RWPE2 (cell line): ENCODE measurements at places on chromosomes 4 and X.

- DNase-seq, result no peak
Measured at GRCh38 chr4:26298198-26298947, 22.4 kb upstream of the RBPJ start.

GRCh38 chr4:48778431-48779094 lies 1.5 kb downstream of the FRYL start:
- DNase-seq, result no peak

GRCh38 chrX:13898083-13898482 lies 81.2 kb upstream of the GPM6B start:
- no peak for DNase-seq

- DNase-seq, result no peak
Measured at GRCh38 chr4:32022071-32022470, 1301.9 kb downstream of the PCDH7 start.

DNA sequence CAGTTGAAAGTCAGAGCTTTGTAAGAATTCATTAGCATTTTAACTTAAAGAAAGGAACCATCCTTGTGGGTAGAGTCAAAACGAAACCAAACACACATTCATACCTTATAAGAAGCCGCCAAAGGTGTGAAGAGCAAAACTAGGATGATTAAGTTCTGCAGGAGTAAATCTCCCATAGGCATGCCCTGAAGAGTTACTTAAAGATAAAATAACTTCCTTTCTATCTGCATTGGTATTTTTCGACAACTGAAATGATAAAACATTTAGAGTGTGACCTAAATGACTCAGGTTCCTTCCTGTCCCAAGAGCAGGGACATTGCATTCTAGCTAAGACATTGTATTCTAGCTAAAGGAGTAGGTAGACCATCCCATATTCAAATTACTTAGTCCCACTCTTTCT lies 75.3 kb downstream of the BCOR start:
- DNase-seq, result no peak

DNA sequence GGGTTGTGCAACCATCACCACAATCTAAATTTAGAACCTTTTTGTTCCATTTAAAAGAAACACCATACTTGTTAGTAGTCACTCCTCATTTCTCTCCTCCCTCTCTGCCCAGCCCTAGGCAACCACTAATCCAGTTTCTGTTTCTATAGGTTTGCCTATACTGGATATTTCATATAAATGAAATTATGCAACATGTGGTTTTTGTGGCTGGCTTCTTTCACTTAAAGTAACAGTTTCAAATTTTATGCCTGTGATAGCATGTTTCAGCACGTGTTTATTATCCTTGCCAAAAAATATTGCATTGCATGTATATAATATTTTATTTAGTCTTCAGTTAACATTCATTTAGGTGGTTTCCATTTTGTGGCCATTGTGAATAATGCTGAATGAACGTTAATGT lies 437.6 kb downstream of the IL1RAPL1 start:
- DNase-seq, result no peak

GRCh38 chrX:40625294-40625693 lies 2.1 kb downstream of the MPC1L start:
- no peak for DNase-seq

- no peak for DNase-seq
Measured at GRCh38 chr4:6892190-6892908, 17.3 kb upstream of the TBC1D14 start.

DNA sequence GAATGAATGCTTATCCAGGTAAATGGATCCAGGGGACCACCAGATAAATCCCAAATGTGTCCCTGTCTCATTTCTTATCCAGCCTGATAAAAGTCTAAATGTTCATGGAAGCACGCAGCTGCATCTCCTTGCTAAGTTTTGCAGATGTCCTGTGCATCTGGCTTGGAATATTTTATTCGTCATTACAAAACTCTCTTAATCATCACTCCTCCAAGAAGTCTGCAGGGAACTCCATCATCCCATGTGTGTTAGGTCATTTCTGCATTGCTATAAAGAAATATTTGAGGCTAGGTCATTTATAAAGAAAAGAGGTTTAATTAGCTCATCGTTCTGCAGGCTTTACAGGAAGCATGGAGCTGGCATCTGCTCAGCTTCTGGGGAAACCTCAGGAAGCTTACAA lies 297.2 kb downstream of the HS3ST1 start:
- no peak for DNase-seq

DNA sequence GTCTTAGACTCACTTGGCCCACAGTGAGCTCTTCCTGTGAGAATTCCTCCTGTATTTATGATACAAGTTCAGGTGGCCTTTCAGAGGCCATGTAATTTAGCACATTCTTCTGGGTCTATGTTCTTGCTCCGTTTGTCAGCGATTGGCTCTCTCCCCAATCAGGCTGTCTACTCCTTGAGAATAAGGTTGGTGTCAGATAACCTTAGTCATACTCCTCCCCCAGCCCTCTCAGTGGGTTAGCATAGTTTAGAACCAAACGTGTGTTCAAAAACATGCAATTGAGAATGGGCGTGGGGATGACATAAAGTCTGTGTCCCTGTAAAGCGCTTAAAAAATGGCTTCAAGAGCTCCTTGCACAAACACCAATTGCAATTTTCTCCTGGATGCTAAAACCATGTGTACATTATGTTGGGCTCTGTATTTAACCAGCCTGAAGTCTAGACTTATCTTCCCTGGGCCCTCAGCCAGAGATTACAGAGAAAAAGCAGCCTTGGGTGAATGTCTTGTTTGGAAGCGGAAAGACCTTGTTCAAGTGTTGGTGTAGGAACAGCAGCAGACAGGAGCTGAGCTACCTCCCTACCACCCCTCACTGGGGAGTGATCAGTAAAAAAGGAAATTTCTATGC lies 9.9 kb upstream of the CT47C1 start:
- no peak for DNase-seq

DNA sequence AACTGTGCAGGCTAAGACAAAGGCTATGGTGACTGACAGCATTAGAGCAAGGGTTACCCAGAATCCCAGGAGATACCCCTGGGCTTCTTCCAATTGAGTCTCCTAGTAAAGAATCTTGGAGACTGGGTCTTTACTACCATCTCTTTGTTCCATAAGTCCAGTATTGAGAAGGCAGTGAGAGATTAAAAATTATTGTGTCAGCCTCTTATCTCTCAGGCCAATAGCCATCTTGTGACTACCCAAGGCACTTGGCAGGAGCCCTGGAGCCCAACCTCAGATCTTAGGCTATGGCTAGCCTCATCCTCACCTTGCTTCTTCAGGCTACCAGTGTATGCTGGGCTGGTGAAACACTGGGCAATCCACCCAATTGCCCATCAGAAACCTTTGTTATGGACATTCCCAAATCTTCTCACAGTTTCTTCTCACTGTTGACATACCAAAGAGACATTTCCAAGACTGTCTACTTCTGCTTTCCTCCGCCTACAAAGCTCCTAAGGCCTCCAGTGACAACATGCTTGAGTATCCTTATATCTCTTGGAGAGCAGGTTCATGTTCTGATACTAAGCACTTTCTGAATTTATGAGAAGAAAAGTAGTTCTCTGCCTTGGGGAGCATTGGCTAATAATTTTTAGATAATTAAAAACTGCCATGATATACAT lies 76.3 kb upstream of the STIM2 start:
- DNase-seq, result no peak

GRCh38 chr4:13484749-13485221 lies 645 bp upstream of the RAB28 start:
- DNase-seq, result no peak

DNA sequence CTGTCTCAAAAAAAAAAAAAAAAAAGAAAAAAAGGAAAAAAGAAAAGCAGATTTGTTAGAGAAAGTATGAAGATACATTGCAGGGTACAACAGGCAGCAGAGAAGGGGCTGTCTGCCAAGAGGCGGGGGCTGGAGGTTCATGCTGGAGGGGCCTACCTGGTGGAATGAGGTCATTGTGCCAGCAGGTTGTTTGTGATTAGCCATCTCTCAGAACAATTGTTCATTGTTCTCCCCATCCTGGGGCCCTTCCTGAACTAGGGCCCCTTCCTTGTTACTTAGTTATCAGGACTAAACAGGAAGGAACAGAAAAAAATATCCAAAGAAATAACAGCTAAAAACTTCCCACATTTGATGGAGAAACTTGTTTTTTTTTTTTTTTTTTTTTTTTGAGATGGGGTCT lies 14.0 kb upstream of the GPKOW start:
- no peak for DNase-seq

GRCh38 chr4:143355540-143356217 lies 19.0 kb downstream of the GAB1 start:
- no peak for DNase-seq

GRCh38 chr4:152266831-152267480 lies 268.9 kb downstream of the FBXW7 start:
- no peak for DNase-seq

DNA sequence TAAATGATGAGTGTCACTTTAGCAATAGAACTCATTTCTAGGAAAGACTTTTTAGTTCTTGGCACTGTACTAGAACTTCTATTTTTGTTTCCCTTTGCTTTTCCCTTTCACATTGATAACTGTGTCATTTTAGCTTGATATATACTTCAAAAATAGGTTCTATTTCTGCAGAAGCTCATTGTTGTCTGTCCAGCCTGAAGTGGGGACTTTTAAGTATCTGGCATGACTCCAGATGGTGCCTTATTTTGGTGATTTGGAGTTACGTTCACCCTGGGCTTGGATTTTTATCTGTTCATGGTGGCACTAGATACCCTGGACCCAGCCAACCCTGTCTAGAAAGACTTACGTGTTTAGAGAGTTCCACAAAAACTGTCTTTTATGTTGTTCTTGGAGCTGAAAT lies 3.4 kb downstream of the ABHD18 start:
- no peak for DNase-seq

DNA sequence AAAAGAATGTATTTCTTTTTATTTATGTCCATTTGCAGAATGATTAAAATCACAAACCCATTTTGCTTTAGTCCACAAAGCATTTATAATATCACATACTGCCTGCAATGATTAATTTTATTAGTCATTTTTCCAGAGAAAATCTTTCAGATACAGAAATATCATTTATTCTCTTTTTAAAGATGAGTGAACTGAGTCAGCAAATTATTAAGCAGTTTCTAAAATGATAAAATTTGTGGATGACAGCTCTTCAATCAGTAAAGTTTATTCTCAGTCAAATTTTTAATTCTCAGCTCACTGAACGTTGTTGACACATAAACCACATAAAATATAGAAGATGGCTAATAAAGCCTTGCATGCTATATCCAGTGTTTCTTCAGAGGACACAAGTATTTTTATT lies 485.5 kb downstream of the PRR32 start:
- no peak for DNase-seq

GRCh38 chr4:138317175-138317748 lies 75.1 kb upstream of the SLC7A11 start:
- no peak for DNase-seq

DNA sequence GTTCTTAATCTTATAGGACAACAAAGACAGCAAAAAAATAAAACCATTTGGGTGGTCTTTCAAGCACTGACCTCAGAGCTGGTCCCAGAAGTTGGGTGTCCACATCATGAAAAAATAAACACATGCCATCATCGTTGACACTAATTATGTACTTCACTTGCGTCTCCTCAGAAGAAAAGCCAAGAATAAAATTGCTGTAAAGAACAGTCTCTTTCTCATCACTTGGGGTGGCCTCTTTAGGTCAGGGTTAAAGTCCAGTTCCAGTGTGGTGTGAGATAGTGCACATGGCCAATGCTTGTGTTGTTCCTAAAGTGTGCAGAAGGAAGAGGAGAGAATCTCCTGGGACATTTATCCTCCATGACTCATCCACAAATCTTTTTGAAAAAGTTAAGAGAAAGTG lies 49.5 kb upstream of the IBSP start:
- DNase-seq, result no peak

DNA sequence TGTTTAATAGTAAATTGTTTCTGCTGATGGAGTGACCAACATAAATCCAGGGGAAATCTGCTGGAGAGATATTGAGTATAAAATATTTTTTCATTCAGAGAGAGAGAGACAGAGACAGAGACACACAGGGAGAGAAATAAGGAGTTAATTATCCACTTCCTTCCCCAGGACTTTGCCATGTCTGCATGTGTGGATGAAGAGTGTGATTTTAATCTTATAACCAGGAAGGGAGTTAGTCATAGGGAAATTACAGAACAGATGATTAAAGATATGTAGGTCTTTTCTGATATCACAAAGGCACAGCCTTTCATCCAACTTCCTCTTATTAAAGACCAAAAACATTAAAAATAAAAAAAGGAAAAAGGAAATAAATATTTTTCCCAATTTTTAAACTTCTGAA lies 526.3 kb downstream of the SPRY1 start:
- DNase-seq, result no peak

GRCh38 chr4:85788604-85789003 lies 313.7 kb downstream of the ARHGAP24 start:
- no peak for DNase-seq

DNA sequence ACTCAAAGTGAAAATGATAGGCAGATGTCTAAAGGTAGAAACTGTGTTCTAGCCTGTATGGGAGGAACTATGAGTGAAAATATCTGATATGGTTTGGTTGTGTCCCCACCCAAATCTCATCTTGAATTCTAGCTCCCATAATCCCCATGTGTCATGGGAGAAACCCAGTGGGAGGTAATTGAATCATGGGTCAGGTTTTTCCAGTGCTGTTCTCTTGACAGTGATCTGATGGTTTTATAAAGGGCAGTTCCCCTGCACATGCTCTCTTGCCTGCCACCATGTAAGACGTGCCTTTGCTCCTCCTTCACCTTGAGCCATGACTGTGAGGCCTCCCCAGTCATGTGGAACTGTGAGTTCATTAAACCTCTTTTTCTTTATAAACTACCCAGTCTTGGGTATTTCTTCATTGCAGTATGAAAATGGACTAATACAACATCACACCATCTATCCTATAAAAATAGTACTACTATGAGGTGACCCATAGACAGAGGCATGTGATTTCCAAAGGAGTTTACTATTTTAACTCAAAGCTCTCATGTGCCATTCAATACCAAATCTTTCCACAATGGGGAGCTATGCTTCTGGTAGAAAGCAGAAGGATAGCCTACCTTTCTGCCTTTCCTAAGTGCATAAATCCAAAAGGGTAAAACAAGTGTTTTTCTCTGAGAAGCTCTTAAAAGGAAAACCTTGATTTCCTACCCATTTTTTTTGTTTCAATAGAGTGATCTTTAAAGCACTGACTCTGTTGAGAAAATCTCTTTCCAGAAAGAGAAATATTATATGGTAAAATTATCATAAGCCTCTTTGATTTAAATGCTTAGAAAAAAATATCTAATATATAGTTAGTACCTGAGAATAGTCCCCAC lies 38.8 kb downstream of the SEC31A start:
- no peak for DNase-seq

DNA sequence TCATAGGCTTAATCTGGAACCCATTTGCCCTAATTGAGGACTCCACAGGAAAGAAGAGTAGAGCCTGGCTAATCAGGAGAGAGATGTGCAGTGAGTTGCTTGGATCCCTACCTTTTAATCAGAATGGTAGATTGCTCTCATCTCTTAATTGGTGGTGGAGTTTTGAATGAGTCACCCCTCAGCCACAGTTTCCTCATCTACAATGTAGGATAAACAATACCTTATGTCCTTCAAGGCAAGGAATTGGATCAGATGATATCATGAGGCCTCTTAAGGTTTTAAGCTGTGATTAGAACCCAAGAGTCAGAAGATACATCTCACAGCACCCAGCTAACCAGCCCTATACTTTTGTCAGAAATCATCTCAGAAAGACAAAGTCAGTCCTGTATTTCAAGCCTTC lies 39.1 kb downstream of the PDGFRA start:
- no peak for DNase-seq
